Purkinje cell (primary cell): ENCODE measurements at places on chromosomes 5 and 9. TPM values are rescaled to one million over a fixed set of nuclear protein-coding genes. Genes with fewer than 3 reads are reported as not detected.

LCN1 gene
- not detected in 2 replicates for polyA plus RNA-seq

PCDHB15 gene
- polyA plus RNA-seq, result 28.7 and 30.0 TPM in 2 replicates

CCL27 gene
- 0.66 TPM in 1 of 2 replicates, not detected in the other for polyA plus RNA-seq

HBEGF gene
- 4.3 and 4.9 TPM in 2 replicates for polyA plus RNA-seq

CMYA5 gene
- polyA plus RNA-seq, result 3.4 and 4.0 TPM in 2 replicates

EFNA5 gene
- 28.3 and 33.8 TPM in 2 replicates for polyA plus RNA-seq

CYLC2 gene
- polyA plus RNA-seq, result not detected in 2 replicates

ZBED3 gene
- 6.8 and 10.8 TPM in 2 replicates for polyA plus RNA-seq

DDX4 gene
- not detected in 2 replicates for polyA plus RNA-seq

SELENOP gene
- 24.6 and 30.3 TPM in 2 replicates for polyA plus RNA-seq

GARIN3 gene
- polyA plus RNA-seq, result 0.16 and 0.70 TPM in 2 replicates

PHYKPL gene
- 1.6 and 5.2 TPM in 2 replicates for polyA plus RNA-seq

IL33 gene
- 11.8 and 19.4 TPM in 2 replicates for polyA plus RNA-seq

FOXD4L5 gene
- not detected in 2 replicates for polyA plus RNA-seq

RETREG1 gene
- polyA plus RNA-seq, result 331 and 400 TPM in 2 replicates

TMEM174 gene
- not detected in 2 replicates for polyA plus RNA-seq

AQP3 gene
- 3.4 and 4.7 TPM in 2 replicates for polyA plus RNA-seq

LHX3 gene
- polyA plus RNA-seq, result not detected in 2 replicates

SPRY4 gene
- polyA plus RNA-seq, result 0.20 and 3.1 TPM in 2 replicates

IL7R gene
- polyA plus RNA-seq, result not detected in 2 replicates

CARTPT gene
- 5.1 TPM in 1 of 2 replicates, not detected in the other for polyA plus RNA-seq

INSL6 gene
- polyA plus RNA-seq, result 2.3 TPM in 1 of 2 replicates, not detected in the other

IFNA2 gene
- polyA plus RNA-seq, result 0.22 TPM in 1 of 2 replicates, not detected in the other

DRD1 gene
- 10.2 and 14.1 TPM in 2 replicates for polyA plus RNA-seq

FOXD4L3 gene
- not detected in 2 replicates for polyA plus RNA-seq

FCN2 gene
- not detected in 2 replicates for polyA plus RNA-seq

MEIKIN gene
- polyA plus RNA-seq, result 0.85 and 1.3 TPM in 2 replicates

ZNG1F gene
- 34.7 and 47.8 TPM in 2 replicates for polyA plus RNA-seq

CATSPER3 gene
- not detected in 2 replicates for polyA plus RNA-seq

STK32A gene
- 12.5 and 12.6 TPM in 2 replicates for polyA plus RNA-seq

ANKDD1B gene
- polyA plus RNA-seq, result 0.60 TPM in 1 of 2 replicates, not detected in the other

PCDHA10 gene
- polyA plus RNA-seq, result 13.4 and 23.1 TPM in 2 replicates

ZFP37 gene
- 2.6 and 6.1 TPM in 2 replicates for polyA plus RNA-seq

OR1Q1 gene
- not detected in 2 replicates for polyA plus RNA-seq
